ENCODE measurements at places on chromosomes 5 and 9. TPM values are rescaled to one million over a fixed set of nuclear protein-coding genes. Genes with fewer than 3 reads are reported as not detected.

- H3K4me1 ChIP-seq = no peaks in the 10 kb centered on the region
- H3K27me3 ChIP-seq = no peaks in the 10 kb centered on the region
- no peak overlapping the region for H3K4me3 ChIP-seq
- no peak overlapping the region for H3K27ac ChIP-seq
- H3K36me3 ChIP-seq = no peaks in the 10 kb centered on the region
- DNase-seq = no peak
Measured at GRCh38 chr5:38681029-38681706, 124.7 kb upstream of the LIFR start.

GRCh38 chr5:160899735-160900134 is 47.7 kb upstream of the ATP10B start:
- no peak overlapping the region for H3K4me3 ChIP-seq
- no peaks in the 10 kb centered on the region for H3K36me3 ChIP-seq
- no peak overlapping the region for H3K27ac ChIP-seq
- DNase-seq = no peak
- H3K4me1 ChIP-seq = no peaks in the 10 kb centered on the region

IFNK gene
- not detected for total RNA-seq

DNA sequence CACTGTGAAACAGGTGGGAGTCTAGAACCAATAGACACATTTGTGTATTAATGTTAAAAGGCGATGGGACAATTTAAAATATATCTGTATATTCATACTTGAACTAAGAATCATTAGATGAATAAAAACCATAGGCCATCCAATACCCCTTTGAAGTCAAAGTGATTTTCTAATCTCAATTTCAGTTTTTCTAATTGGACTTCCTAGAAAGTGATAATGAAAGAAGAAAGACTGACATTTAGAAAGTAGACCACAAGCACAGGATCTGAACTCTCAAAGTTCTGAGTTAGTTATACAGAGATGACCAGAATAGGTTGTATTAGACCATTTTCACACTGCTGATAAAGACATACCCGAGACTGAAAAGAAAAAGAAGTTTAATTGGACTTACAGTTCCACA is 412.8 kb upstream of the PIK3R1 start:
- H3K4me3 ChIP-seq = no peak overlapping the region
- DNase-seq = no peak
- no peaks in the 10 kb centered on the region for H3K4me1 ChIP-seq
- no peaks in the 10 kb centered on the region for H3K36me3 ChIP-seq
- no peaks in the 10 kb centered on the region for H3K27me3 ChIP-seq
- H3K27ac ChIP-seq = no peak overlapping the region

- no peak overlapping the region for H3K4me3 ChIP-seq
- no peaks in the 10 kb centered on the region for H3K4me1 ChIP-seq
- no peak for DNase-seq
- no peaks in the 10 kb centered on the region for H3K27me3 ChIP-seq
Measured at GRCh38 chr5:71652349-71652748, 65.2 kb downstream of the MCCC2 start.

GRCh38 chr5:145483212-145483611 is 351.9 kb downstream of the PRELID2 start:
- no peaks in the 10 kb centered on the region for H3K36me3 ChIP-seq
- H3K27me3 ChIP-seq = no peaks in the 10 kb centered on the region
- peaks cover 34% of the 10 kb centered on the region for H3K4me1 ChIP-seq
- peak; percentile 40 for DNase-seq
- H3K4me3 ChIP-seq = no peak overlapping the region
- no peak overlapping the region for H3K27ac ChIP-seq

- H3K4me1 ChIP-seq = peaks cover 10% of the 10 kb centered on the region
- H3K27ac ChIP-seq = no peak overlapping the region
- H3K36me3 ChIP-seq = no peaks in the 10 kb centered on the region
Measured at GRCh38 chr5:67053229-67053628, 143.4 kb downstream of the CD180 start.

SKIC3 gene
- 37.6 TPM for total RNA-seq

GRCh38 chr9:132505991-132506655 is 76.3 kb upstream of the BARHL1 start:
- DNase-seq = no peak
- H3K4me3 ChIP-seq = no peak overlapping the region
- H3K4me1 ChIP-seq = no peaks in the 10 kb centered on the region
- peaks cover 24% of the 10 kb centered on the region for H3K27me3 ChIP-seq
- no peak overlapping the region for H3K27ac ChIP-seq

SLC6A7 gene
- 0.35 TPM for total RNA-seq

Measured in PC-3 (cell line).